Dermis blood vessel endothelial cell (primary cell): ENCODE measurements at places on chromosomes 7 and 10. TPM values are rescaled to one million over a fixed set of nuclear protein-coding genes. Genes with fewer than 3 reads are reported as not detected.
A peak's percentile ranks its signal among the peaks of the same experiment; 100 is the strongest.

DNA sequence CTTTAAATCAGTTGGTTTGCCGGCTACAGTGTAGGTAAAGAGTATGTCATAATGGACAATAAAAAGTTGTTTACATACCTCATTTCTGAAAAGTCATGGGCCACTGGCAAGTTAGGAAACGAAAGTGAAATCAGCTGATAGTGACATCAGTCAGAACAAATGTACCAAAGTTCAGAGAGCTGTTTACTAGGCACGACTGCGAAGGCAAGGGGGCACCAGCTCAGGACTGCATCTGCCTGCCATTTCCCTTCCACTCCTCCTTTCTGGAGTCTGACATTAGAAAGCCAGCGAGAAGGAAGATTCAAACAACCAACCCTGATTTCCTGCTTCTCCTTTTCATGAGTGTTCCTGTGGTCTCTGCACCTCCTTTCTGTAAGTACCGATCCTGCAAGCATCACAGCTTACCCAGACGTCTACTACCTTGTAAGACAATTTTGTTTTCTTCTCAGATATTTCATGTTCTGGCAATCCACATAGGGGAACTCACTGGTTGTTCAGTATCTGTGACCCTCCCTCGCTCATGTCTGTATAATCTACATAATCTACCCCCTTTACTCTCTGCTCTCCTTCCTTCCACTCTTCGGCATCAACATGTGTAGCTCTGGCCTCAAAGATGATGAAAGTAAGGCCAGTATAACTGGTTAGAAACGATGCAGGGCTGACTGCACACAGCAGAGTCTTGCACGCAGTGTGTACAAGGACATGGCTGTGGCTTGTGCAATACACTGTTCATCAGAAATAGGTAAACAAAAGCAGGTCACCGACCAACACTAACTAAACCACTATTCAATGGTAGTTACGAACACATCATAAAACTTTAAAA is at the start of gene TMEM140:
TMEM140 (plus strand) TSS at position 174 of the 823 bp plus-strand sequence. CDS start 16,370 bp downstream, outside the sequence.
- peak; percentile 82 for DNase-seq

GRCh38 chr10:17771017-17771416 is 19.0 kb downstream of the TMEM236 start:
- no peak for DNase-seq

Gene DNAJC12
- 3.9 and 4.1 TPM in 2 replicates for total RNA-seq

Gene PRF1
- total RNA-seq: not detected in 2 replicates

Gene APBB1IP
- 0.05 and 0.17 TPM in 2 replicates for total RNA-seq

Gene ZC3HAV1L
- total RNA-seq: 16.4 and 20.8 TPM in 2 replicates
